ENCODE measurements at places on chromosomes 16 and 17.

GRCh38 chr16:85398688-85399582 lies 214.2 kb upstream of the GSE1 start:
- no peak for DNase-seq

DNA sequence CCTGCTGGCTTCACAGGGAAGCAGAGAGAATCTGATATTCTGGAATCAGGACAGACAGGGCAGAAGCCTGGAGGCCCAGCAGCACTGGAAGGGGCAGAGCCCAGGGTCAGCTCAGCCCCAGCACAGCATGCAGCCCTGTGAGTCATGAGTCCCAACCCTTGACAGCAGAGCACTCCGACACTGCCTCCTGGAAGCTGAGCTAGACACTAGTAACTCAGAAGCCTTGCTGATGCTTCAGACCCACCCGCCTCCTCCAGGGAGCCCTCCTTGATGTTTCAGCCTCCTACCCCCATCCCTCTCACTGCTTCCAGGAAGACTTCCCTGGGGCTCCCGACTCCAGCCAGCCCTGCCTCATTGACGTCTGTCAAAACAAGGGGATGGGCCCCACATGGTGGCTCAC lies 6.9 kb downstream of the CAMKK1 start:
- DNase-seq, result peak; percentile 75

DNA sequence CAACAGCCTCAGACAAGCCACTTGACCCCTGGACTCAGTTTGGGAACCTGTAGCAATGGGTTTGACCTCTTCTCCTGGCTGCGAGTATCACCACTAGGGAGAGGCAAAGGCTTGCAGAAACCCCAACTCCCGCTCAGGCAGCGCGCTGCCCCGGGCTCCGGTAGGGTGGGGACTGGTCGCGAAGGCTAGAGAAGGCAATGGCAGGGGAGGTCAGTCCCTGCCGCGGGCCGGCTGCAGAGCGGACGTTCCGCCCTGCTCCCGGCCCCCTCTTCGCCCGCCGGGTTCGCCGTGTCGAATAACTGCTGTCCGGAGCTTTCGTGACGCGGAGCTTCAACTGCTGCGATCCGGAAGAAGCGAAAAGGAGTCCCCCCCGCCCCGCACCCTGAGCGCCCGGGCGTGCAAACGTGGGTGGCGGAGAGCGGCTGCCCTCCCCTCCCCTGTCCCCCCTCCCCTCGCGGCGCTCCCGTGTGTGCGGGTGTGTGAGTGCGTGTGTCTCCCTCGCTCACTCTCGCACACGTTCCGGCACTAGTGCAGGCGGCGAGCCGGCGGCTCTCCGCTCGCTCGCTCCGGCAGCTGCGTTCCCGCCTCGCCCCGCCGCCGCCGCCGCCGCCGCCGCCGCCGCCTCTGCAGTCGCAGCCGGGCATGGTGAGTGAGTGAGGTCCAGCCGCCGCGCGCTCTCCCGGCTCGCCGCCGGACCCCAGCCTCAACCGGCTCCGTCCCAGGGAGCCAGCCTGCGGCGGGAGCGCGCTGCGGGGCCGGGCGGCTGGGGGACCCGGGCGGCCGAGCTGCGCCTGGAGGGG lies 772 bp upstream of the SHISA6 start:
- DNase-seq, result no peak

DNA sequence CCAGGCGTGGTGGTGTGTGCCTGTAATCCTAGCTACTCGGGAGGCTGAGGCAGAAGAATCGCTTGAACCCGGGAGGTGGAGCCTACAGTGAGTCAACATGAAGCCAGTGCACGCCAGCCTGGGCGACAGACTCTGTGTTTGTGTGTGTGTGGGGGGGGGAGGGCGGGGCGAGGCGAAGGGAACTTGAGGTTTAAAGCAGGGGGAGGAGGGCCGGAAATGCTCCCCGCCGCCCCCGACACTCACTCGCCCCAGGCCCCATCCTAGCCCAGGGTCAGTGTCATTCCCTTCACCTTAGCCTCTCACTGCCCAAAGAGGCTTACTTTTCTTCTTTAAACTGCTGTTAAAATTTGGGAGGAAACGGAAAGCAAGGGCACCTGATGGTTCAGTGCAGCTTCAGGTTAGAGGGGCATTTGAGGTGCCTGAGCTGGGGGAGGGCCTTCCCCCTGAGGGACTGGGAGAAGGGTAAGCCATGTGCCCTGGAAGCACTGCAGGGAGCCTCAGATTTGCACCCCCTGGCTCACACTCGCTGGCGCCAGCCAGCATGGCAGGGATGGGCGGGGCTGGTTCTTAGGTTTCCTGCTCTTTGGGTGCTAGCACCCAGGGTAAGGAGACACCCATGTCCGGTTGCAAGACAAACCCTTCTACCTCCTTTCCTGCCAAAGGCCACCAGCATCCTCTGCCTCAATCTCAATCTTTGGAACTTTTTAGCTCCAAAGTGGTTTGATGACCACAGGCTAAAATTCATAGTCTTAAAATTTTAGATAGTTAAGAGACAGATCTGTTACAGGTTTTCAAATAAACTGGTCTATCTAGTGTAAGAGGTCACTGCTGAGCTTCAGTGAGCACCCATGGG lies 2.2 kb upstream of the LIMD2 start:
- DNase-seq, result no peak

- peak; percentile 35 for DNase-seq
These were observed 46.4 kb downstream of the SPOP start for GRCh38 chr17:49631496-49631895.

DNA sequence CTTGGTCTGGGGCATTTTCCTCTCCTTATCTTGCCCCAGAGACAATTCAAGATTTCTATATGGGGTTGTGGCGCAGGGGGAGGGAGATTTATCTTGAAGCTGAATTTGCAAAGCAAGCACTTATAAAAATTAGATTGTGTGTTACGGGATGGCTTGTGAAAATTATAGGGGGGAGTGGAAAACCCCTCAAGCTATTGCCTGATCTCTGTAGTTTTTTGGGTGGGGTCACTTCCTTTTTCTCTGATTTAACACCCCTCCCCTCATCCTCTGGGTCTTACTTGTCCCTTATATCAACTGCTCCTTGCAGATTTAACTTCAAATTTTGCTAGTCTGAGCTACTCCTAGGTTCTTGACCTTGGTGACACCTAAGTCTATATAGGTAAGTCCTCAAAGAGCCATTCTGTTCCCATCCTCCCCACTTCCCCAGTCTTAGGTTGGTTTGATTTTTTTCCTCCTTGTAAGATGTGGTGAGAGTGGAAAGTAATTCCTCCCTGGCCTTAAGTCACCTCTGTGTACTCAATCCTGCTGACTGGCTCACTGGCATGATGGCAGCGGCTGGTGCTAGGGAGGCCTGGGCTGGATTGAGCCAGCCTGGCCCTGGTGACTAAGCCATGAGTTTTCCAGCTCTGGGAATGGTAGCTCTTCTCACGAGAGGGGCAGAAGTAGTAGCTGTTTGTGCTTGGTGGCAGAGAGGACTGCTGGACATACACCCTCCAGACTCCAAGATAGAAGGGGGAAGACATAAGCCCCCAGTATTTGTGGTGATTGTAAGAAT lies 2.3 kb downstream of the ARL4D start:
- peak; percentile 93 for DNase-seq

GRCh38 chr17:68305142-68305541 lies 13.8 kb downstream of the ARSG start:
- no peak for DNase-seq

DNA sequence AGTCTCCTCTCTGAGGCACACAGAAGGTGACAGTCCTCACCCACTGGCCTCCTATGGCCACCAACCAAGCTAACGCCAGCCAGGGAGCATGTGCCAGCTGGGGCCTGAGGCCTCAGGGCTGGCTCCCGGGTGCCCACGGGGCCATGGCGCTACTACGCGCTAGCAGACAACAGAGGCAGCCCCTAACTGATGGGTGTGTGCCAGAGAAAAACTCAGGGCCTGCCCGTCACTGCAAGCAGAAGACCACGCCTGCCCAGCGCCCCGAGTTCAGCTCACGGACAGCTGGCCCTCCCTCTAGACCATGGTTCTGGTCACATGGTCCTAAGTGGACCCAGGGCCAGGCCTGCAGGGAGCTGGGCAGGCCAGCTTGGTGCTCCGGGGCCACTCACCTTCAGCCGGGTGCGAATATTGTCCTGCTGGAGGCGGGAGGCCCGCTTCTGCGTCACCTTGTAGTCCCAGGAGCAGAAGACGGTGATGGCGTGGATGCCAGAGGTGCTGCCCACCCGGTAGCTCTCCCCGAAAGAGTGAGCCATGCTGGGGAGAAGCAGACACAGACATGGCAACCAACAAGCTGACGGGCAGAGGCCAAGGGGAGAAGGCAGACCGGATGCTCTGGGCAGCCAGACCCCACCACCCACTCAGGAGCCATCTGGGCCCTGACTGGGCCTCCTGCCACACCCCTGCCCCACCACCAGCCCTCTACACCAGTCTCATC lies 6.2 kb downstream of the TMC6 start:
- DNase-seq, result no peak

- DNase-seq, result no peak
These were observed 32.8 kb downstream of the RNF157 start for GRCh38 chr17:76207275-76208059.

DNA sequence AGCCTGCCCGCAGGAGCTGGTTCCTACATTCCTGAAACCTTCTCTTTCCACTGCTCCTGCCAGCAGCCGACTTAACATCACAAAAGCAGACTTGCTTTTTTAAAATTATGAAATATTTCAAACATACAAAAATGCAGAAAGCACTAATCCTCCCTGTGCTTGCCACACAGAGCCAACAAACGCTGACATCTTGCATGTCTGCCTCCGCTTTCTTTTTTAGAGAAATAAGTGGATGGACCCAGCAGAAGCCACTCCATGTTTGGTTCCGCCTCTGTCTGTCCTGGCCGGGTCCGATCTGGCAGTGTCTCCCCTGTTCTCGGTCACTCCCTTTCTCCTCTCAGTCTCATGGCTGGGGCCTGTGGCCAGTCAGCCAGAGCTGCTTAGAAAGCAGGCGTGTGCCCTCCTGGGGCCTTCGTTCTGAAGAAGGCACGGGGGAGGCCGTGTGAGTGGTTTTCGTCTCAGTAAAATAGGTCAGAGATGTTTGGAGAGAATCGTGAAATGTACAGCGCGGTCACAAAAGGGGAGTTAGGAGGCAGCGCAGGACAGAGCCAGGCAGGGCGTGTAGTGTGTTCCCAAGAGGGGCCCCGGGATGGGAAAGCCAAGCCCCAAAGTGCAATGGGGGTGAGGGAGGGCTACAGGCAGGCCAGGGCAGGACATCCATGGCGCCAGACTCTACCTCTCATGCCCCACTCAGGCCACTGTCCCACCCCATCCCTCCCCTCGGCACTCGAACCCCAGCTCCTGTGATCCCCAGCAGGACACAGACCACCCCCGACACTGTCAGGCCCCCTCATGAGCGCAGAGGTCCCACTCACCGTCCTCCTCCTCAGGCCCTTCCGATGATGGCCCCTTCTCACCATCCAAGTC lies 23.2 kb downstream of the MXRA7 start:
- DNase-seq, result no peak

DNA sequence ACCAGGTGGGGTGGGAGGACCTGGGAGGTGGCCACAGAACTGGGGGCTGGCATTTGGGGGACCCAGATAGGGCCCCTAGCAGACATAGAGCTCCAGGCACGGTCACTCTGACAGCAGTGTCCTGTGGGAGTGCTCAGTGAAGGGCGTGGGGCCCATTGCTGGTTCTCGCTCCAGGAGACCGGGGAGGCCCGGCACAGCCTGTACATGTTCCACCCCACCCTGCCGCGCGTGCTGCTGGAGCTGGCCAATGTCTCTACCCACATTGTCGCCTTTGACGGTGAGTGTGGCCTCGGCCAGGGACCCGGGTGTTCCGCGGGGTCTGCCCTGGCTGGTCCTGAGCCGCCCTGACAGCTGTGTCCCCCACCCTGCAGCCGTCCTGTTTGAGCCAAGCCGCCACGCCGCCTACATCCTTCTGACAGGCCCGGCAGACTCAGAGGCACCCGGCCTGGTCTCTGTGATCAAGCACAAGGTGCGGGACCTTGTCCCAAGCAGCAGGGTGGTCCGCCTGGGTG lies 11.2 kb downstream of the RGS11 start:
- no peak for DNase-seq

- no peak for DNase-seq
These were observed 54.0 kb downstream of the PGS1 start for GRCh38 chr17:78432226-78433012.

Data from EL (cell line).